Fibroblast of skin of right quadriceps (primary cell): ENCODE measurements at places on chromosomes 3 and 15.

- no peak for DNase-seq
Observed at GRCh38 chr3:98445949-98446406, 17.0 kb upstream of the OR5K1 start.

DNA sequence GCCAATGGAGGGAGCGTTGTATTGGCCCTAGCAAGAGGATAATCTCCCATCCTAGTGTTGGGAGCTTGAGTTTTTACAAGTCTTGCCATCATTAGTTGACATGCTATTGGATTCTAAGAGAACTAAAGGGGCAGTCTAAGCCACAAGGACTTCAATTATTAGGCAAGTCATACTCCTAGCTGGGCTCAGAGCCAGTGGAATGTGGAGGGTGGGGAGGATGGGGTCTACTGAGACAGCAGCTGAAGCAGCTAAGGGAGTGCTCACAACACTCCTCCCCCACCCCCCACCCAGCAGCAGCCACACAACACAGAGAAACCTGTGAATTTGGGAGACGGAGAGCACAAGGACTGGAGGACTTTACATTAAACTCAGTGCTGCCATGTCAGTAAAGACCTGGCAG lies 27.9 kb downstream of the FRG2C start:
- peak; percentile 19 for DNase-seq

GRCh38 chr3:109707617-109708016 lies 370.3 kb upstream of the DPPA4 start:
- no peak for DNase-seq

- no peak for DNase-seq
Observed at GRCh38 chr15:66356077-66356358, 467 bp downstream of the TIPIN start.

DNA sequence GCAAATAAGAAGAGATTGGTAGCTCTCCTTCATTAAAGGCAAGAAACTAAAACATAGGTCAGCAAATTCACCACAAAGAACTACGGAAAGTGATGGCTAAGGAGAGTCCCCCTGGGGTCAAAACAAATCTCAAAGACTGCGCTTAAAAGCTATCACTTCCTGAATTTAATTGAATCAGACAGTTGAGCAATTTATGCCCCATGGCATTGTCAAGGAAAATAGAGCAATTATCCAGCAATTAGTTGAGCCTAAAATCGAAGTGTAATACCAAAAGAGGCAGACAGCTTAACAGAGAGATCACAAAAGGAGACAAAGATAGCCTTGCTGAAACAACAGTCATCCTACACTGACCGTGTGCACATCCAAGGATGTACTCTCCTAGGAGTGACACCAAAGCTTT lies 74.4 kb upstream of the SCN10A start:
- DNase-seq, result no peak

DNA sequence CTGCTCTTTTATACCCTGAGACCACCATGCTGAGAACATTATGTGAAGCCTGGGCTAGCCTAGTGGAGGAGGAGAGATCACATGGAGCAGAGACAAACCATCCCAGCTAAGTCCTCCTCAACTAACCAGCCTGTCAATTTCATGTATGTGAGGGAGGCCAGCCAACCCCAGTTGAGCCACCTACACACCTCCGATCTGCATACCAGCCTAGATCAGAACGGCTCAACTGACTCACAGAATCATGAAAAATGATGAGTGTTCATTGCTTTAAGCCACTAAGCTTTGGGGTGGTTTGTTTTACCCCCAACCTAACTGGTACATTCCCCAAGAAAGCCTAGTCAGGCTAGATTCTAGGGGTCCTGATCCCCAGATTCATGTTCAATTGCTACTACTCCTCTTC lies 19.4 kb upstream of the CA12 start:
- no peak for DNase-seq

DNA sequence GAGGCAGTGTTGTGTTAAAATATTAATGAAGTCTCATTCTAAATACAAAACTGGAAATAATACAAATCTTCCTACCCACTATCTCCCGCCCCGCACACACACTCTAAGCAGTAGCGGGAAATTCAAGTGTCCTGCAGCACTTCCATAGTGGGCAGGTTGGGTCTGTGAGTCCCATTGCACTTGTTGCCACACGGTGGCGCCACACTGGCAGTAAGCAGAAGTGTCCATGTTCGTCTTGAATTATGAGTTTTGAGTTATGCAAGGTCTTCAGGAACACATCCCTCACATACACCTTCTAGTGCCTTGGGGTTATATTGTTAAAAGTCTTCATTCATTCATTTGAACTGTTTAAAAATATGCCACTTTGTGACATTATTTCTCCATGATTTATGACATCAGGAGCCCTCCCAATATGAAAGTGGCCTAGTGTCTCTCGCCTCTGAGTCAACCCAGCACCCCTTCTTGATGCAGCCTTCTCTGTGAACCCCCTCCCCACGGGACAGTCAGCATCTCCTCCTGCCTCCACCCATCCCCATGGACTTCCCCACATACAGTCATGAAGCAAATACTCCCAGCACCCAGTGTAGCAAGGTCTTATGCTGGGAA lies 17.6 kb upstream of the CCDC174 start:
- DNase-seq, result peak; percentile 24

- no peak for DNase-seq
Observed at GRCh38 chr3:113629584-113630421, 66.6 kb downstream of the USF3 start.

GRCh38 chr15:62298811-62299210 lies 133.7 kb upstream of the C2CD4B start:
- no peak for DNase-seq

DNA sequence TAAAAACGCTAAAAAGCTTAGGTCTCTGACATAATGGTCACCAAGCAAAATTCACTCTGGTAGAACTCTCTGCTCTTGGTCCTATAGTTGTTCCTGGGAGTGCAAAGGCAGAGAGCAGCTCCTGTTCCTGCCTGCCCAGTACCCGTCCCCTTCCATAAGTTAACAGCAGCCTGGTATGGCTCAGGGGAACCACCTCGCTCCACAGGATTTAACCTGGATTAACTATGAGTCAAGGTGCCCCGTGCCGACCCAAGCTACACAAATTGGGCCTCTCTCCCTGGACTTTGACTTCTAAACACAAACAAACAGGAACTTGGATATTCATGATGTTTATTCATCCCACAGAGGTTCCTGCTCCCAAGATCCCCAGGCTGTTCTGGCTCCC lies 32.1 kb downstream of the SCAP start:
- DNase-seq, result no peak
